ENCODE measurements at places on chromosomes 7 and 10.

DNA sequence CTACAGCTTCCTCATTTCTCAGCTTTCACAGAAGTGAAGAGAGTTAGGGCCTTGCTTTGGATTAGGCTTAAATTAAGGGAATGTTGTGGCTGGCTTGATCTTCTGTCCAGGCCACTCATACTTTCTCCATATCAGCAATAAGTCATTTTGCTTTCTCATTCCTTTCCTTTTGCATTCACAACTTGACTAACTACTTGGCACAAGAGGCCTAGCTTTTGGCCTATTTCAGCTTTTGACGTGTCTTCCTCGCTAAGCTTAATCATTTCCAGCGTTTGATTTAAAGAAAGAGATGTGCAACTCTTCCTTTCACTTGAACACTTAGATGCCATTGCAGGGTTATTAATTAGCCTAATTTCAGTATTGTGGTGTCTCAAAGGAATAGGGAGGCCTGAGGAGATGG lies 712.0 kb downstream of the INHBA start:
- no peak for DNase-seq

- DNase-seq, result no peak
These were observed 7.9 kb downstream of the FAM13C start for GRCh38 chr10:59354434-59354833.

GRCh38 chr10:12513775-12514673 lies 164.7 kb downstream of the CAMK1D start:
- no peak for DNase-seq

DNA sequence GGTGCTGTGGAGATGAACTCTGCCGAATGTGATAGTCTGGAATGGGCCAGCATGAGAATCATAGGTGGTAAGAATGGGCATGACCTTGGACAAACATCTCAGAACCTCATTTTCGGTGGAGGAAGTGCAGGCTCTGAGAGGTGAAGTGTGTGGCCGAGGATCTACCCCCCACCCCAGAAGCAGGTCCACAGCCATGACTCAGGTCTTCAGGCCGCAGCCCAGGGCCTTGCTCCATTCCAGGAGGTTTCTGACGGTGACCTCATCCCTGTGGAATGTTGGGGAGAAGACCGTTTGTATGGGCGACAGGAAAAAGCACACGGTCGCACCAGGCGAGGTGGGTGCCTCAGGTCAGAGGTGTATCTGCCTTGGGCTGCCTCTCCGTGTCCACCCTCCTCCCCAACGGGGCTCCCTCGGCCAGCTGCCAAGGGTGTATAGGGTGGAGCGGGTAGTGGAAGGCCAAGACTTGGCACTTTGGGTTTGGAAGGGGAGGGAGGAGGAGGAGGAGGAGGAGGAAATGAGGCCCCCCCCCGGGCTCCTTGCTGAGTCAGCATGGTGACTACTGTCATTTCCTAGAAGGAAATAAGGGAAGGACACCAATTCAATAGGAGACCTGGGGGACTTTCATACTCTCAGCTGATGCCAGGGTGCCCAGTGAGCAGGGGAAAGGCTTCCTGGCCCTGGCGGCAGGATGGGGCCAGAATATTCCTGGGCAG lies 168.0 kb upstream of the RHEB start:
- no peak for DNase-seq

DNA sequence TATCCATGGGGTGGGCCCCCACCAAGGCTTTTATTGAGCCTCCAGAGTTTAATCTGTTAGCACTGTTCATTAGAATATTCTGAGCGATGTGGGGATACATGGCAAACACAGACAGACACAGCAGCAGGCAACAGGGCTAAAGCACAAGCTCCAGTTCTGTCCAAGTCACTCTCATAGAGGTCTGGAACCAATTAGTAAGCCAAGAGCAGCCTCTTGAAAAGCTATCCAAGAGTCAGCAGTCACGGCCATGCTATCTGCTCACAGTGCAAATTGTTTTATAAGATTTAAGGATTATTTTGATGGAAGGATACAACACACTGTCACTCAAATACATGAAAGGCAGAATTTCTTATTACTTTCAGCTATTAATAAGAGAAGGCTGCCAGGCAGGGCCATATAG lies 86.4 kb upstream of the DGKB start:
- no peak for DNase-seq

GRCh38 chr7:98423043-98423442 lies 22.2 kb upstream of the BAIAP2L1 start:
- no peak for DNase-seq

DNA sequence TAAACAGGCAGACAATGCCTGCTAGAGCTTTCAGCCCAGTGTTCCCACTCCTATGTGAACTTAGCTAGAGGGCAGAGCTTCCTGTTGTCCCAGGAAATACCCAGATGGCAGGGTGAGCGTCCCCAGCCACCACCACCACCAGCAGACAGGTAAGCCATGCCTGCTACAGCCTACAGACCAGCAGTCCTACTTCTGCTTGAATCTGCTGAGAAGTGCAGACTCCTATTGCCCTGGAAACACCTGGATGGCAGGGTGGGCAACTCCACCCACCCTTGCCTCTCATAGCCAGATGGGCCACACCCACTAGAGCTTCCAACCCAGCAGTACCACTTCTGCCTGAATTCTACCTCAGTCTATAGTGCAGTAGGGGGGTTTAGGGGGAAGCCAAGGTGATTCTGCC lies 64.4 kb downstream of the FBXL13 start:
- no peak for DNase-seq

DNA sequence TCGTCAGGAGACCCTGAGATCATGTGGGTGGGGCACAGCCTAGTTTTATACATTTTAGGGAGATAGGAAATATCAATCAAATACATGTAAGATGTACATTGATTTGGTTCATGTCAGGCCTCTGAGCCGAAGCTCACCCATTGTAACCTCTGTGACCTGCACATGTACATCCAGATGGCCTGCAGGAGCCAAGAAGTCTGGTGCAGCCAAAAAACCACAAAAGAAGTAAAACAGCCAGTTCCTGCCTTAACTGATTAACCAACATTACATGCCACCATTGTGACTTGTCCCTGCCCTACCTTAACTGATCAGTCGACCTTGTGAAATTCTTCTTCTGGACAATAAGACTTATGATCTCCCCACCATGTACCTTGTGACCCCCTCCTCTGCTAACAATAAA lies 16.0 kb upstream of the LRRC61 start:
- DNase-seq, result no peak

- no peak for DNase-seq
These were observed 96.0 kb downstream of the GSAP start for GRCh38 chr7:77320137-77320536.

DNA sequence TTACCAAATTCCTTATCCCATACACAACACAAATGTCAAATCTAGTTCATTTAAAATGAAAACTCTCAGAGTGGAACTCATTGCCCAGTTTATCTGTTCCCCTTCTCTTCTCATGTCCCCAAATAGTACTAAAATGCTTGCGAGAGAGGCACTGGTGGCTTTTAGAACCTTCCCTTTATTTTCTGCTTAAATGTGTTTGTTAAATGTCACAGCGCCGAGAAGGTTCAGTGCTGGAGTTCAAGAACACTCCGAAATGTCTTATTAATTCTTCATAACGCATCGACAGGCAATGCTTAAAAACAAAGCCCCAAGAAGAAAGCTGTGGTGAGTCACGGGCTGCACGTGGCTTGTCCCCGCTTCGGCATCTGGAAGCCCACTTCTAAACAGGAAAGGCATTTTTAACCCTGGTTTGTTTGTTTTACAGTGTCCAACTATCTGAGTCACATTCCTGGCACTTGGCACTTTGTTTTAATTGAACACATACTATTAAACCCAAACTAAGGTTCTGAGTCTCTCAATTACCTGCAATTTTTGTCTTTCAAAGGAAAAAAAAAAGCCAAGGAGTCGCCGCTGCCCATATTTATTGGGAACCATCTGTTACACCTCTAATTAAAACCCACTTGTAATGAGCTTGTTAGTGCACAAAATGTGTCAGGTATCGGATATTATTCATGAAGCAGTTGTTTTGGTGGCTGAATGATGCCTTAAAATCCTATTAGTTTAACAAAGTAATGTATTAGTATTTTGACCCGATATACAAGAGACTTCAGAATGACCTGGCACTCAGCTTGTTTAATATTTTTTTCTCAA lies 49.9 kb upstream of the MGMT start:
- DNase-seq, result no peak

GRCh38 chr7:108589199-108589598 lies 19.5 kb downstream of the DNAJB9 start:
- DNase-seq, result no peak
